ENCODE measurements at places on chromosomes 12 and 14.

- DNase-seq: no peak
These were observed 154.9 kb upstream of the PZP start for GRCh38 chr12:9363145-9363544.

GRCh38 chr12:119505001-119505400 is 88.6 kb upstream of the TMEM233 start:
- DNase-seq: no peak

DNA sequence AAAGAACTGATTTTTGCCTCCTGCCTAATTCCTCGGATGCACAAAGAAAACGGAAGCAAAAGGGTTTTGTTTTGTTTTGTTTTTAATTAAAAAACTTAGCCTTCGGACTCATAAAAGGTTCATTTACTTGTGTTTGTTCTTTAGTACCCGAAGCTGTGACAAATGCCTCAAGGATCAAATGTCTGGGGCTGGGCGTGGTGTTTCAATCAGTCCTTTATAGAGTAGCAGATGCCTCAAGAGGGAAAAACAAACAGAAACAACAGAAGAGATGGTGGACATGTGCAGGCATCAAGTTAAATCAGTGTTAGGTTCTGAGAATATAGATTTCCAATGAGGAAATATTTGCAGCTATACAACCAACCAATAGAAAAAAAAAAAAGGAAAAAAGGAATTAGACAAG is 1.6 kb upstream of the WIF1 start:
- no peak for DNase-seq

DNA sequence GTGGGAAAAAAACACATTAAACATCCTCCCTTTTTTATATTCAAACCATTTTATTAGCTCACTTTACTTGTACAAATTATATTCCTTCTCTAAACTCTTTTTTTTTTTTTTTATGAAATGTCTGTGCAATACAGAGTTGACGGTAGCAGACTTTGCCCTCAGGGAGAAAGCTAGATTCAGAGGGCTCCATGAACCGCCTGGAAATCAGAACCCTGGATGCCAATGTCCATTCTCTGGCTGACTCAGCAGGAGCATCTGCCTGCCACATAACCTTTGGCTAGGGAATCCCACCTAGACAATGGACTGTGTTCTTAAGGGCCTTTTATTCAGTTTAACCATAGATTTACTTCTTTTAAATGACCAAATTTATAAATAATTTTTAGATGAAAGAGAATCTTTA is 467.0 kb downstream of the MDGA2 start:
- DNase-seq: no peak

GRCh38 chr14:61119006-61119405 is 138.0 kb downstream of the SLC38A6 start:
- no peak for DNase-seq

GRCh38 chr12:63008372-63008771 is 73.4 kb upstream of the PPM1H start:
- DNase-seq: no peak

DNA sequence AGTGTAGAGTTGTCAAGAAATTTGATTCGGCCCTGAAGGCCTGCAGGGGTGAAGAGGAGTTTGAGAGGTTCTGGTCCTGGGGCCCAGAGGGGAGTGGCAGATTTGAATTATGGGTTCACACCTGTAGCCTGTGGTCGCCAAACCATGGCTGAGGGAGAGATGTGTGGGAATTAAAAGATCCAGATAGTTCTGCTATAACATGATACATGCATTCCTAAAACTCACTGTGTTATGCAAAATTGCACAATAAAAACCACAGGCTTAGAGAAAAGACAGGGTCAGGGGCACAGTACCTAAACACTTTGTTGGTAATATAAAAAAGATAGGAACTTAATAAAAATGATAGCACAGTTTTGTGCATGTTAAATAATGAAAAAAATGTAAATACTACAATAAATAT is 106.2 kb downstream of the TMEM30B start:
- no peak for DNase-seq

GRCh38 chr12:102811110-102811737 is 105.8 kb downstream of the PAH start:
- no peak for DNase-seq

- DNase-seq: no peak
These were observed 93.4 kb downstream of the ADGRD1 start for GRCh38 chr12:131046813-131047788.

DNA sequence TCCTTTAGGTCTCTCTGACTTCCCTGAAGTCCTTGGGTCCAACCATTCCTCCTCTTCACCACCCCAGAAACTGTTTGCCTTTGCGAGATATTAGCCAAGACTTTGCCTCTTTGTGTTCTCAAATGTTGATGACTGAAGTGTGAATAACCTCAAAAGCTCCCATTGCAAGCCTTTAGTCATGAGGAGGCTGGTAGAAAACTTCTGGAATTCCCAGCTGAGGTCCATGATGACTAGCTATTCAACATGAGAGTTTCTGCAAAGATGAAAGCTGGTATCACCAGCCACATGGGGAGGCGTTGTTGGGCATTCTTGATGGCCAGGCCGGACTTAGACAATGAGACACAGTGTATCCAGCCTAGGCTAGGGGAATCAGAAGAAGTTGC is 111.7 kb downstream of the TBX5 start:
- no peak for DNase-seq

DNA sequence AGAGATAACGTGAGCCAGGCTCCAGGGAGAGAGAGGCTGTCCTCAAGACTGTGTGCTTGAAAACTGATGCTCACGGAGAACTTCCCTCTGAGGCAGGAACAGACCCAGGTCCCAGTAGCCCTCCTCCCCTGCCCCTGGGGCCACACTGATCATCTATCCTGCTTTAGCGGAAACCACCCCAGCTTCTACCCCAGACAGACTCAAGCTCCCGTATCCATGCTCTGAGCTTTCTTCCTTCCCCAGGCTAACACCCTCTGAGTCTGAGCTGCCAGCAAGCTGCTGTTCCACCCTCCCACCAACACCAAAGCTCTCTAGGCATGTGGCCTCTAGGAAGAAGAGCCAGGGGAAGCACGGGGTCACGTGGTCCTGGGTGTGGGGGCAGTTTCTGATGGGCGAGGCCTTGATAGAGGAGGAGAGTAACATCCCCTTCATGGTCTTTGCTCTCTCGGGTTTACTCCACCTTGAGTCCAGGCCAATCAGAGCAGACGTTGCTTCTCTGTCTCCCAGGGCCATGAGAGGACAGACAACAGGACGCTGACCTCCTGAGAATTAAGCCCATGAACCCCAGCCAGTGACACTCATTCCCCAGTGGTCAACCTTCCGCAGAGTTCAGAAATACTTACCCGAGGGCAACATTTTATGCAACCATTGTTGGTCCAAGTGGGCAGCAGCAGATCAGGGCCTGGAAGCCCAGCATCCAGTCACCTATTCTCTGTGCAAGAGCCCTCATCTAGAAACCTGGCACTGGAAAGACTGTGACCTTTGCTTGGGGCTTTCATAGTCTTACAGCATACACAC is 1.4 kb downstream of the PCK2 start:
- peak; percentile 4 for DNase-seq

GRCh38 chr14:34770901-34771300 is 56.5 kb upstream of the CFL2 start:
- no peak for DNase-seq

GRCh38 chr12:28507033-28507432 is 316.8 kb downstream of the CCDC91 start:
- no peak for DNase-seq

- DNase-seq: no peak
These were observed 574 bp upstream of the CRADD start for GRCh38 chr12:93676408-93677194.

DNA sequence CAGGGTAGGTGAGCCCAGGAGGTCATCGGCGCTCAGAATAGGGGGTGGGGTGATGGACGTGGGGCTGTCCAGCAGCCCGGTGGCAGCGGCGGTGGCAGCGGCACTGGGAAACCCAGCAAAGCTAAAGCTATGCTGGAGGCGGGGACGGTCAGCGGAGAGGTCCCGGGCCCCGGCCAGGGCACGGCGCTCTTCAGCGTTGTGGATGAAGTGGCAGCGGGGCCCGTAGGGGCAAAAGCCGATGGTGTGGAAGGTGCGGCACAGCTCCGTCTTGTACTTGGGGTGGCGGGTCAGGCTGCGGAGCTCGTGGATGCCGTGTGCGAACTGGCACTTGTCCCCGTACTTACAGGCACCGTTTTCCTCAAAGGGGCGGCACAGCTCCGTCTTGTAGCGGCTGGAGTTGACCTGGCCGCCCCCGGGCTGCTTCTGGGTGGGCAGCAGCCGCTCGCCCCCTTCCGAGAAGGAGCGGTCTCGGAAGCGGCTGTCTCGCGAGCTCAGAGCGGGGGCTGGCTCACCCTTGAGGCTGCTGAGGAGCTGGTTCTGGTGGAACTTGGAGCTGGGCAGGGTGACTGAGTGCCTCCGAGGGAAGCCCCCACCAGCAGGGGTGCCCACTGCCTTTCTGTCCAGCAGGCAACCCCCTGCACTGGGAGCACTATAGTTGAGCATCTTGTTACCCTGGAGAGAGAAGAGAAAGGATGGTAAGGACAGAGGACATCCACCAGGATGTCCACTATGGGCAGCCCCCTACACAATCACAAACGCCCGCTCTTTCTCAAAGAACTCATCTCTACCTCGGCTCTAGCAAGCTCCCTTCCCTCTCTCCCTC is 2.8 kb downstream of the ZFP36L1 start:
- DNase-seq: peak; percentile 49

DNA sequence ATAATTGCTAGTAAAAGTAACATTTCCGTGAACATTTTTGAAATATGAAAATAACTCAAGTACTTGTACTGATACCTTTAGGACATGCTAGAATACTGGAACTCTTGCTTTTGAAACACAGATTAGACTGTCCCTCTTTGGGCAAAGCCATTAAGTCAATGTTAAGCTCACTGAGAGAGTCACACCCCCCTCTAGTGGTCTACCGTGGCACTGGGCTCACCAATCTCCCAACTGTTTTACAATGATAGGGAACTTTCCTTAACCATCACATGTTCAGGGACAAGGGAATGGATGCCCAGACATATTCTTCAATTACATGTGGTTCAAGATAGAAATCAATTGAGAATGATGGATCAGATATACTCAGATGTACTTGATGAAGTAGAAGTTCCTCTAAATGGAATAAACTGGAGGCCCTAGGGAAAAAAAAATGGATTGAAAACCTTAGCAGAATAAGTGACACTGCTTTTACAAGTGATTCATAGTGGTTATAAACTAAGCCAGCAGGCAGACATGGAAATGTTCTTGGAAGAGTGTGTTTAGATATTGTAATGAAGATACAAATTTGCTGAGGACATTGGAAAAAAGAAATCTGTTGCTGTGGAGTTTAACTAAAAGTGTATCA is 17.8 kb downstream of the NANOG start:
- peak; percentile 48 for DNase-seq

DNA sequence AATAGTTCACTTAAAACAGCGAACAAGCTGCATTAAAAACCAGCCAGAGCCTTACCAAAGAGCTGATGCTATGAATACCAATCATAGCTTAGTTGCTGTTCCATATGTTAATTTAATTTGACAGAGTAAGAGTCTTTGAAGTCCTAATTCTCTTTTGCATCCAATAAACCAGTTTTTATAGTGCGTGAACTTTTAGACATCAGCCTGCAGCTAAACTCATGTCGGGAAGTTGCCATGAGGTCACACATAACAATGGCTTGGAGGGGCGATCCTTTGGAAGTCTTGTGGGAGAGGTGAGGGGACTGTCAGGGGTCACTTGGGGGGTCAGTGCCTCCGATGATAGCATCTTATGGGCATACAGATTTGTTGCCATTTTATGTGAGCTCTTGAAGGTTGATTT is 81.7 kb downstream of the HMGA2 start:
- DNase-seq: no peak

DNA sequence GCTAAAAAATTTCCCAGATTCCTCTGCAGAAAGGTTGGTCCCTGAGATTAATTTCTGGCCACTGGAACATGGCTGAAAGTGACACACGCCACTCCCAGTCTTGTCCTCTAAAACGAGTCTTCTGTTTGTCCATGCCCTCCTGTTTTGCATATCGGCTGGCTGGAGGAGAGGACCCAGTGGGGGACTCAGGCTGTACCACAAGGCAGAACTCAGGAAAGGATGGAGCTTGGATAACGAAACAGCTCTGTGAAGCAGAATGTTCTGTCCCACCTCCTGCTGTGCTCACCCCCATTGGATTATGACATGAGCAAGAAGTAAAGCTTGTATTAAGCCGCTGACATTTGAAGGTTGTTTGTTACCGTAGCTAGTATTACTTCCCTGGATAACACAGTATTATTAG is 856.2 kb downstream of the BCL11B start:
- DNase-seq: no peak

DNA sequence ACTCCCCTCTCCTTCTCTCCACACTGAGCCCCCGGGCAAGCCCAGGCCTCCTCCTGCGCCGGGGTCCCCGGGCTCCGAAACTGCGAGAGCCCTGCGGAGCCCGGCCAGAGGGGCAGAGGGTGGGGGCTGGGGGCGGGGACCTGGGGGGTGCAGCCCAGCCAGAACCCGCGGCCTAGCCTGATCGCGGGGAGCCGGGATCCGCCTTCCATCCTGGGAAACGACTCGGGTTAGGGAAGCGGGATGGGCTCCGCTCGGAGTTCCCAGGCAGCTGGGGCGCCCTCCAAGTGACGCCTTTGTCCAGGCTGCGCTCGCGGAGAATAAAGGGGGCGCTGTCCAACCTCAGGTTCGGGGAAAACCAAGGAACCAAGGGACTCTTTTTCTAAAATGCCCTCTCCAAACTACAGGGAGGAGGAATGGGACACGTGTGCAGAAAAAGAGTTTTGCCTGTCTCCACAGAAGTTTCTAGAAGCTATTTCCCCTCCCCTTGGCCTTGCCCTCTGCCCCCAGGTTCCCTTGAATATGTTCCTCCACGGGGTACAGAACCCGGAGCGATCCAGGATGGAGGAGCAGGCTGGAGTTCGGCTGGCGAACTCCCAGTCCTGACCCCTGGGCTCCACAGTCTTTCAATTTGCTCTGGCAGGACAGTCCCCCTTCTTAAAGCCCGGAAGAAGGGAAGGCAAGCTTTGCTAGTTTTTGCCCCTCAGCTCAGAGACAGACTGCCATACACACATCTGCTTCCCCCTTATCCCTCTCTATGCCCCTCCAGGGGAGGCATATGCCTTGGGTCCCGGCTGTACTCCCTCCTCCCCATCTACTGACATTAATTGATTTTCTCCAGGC is 13.9 kb downstream of the NKX2-1 start:
- DNase-seq: no peak

GRCh38 chr14:60815371-60815770 is 80.8 kb downstream of the MNAT1 start:
- no peak for DNase-seq

DNA sequence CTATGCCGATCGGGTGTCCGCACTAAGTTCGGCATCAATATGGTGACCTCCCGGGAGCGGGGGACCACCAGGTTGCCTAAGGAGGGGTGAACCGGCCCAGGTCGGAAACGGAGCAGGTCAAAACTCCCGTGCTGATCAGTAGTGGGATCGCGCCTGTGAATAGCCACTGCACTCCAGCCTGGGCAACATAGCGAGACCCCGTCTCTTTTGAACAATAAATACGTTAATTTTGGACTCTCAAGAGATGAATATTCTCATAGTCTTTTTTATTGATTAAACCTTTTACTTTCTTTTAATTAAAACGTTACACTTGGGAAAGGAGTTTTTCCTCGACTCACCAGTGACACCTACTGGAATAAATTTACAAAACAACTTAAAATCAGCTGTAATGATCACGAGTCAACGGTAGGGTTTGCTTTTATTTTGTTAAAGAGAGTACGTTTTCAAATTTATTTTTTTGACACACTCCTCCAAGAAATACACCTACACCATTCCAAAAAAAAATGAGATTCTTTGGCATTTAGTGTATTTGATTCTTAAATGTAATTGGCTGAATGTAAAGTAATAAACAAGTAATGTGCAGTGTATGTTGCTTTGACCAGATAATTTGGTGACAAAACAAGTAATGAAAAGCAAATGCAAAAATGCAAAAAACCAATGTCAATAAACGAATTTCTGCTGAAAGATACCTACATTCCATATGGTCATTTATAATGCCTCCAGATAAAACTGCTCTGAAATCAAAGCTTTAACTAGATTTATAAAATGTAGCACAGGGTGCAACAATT is 687 bp upstream of the RPS29 start:
- peak; percentile 50 for DNase-seq
